Breast epithelium (tissue), 4 donors: ENCODE measurements at places on chromosomes 7 and 10. TPM values are rescaled to one million over a fixed set of nuclear protein-coding genes. Genes with fewer than 3 reads are reported as not detected.

Gene FOXI2
- total RNA-seq, result 0.16 TPM

Gene WNT2
- total RNA-seq, result 1.5 TPM

GRCh38 chr10:77173615-77174461, 463.8 kb downstream of the KCNMA1 start:
- no peaks in the 10 kb centered on the region for H3K4me1 ChIP-seq
- DNase-seq, result peak; percentile 64
- H3K27me3 ChIP-seq, result no peaks in the 10 kb centered on the region
- H3K4me3 ChIP-seq, result no peak overlapping the region
- no peak overlapping the region for H3K27ac ChIP-seq

DNA sequence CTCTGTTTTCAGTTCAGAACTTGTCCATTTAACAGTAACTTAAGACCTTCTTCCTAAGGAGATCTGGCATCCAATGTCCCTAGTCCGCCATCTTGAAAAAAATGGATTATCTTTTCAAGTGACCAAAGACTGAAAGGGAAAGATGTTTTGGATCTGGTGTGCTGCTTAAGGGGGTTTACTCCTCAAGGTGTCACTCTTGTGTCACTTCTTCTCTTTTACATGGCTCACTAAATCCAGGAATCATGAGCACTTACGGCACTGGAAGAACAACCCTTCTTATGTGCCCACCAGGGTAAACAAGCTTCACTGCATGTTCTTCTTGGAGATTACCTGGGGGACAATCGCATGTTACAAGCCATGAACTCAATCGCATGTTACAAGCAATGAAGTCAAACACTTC, 43.7 kb downstream of the ANXA8 start:
- H3K4me1 ChIP-seq, result no peaks in the 10 kb centered on the region
- no peaks in the 10 kb centered on the region for H3K27me3 ChIP-seq
- DNase-seq, result no peak
- H3K36me3 ChIP-seq, result no peaks in the 10 kb centered on the region
- no peak overlapping the region for H3K27ac ChIP-seq

Gene GPR26
- not detected for total RNA-seq

Gene SORCS1
- total RNA-seq, result 2.9 TPM

- H3K4me3 ChIP-seq, result no peak overlapping the region
- H3K27ac ChIP-seq, result no peak overlapping the region
- no peak for DNase-seq
Observed at GRCh38 chr10:75043256-75044131, 68.0 kb upstream of the SAMD8 start.

DNA sequence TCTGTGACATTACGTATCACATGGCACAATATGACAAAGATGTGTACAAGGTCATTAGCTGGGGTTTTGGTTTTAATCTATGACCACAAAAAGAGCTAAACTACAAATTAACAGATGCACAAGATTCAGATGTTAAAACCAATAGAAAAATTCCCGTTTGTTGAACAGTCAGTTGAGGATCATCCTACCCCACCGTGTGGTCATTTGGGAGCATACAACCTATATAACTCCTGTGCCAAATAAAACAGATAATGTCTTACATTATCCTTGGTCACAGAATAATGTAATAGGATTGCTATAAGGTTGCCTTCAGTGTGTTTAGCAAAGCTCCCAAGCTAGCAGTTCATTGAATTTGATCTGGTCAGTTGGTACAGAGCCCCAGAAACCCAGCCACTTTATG, 28.2 kb downstream of the ASNS start:
- no peaks in the 10 kb centered on the region for H3K4me1 ChIP-seq
- H3K36me3 ChIP-seq, result no peaks in the 10 kb centered on the region
- no peak overlapping the region for H3K27ac ChIP-seq
- H3K27me3 ChIP-seq, result no peaks in the 10 kb centered on the region

- no peak for DNase-seq
- H3K36me3 ChIP-seq, result no peaks in the 10 kb centered on the region
- H3K4me1 ChIP-seq, result no peaks in the 10 kb centered on the region
- H3K4me3 ChIP-seq, result no peak overlapping the region
- no peak overlapping the region for H3K27ac ChIP-seq
- no peaks in the 10 kb centered on the region for H3K27me3 ChIP-seq
Observed at GRCh38 chr10:75033399-75034130, 77.9 kb upstream of the SAMD8 start.

DNA sequence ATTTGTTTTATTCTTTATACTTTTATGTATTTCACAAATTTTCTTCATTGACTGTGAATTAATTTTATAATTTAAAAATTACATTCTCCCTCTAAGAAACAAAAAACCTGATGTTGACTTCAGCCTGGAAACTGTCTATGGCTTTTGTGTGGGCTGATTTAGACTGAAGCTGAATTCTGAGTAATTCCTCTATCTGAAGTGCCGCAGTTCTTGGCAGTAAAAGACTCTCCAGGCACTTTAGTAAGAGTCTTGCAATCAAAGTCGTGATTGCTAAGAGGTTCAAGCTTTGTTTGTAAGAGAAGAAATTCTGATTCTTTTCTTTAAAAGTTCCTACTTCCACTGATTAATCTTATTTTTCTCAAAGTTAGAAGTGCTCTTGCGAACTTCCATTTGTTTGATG, 3.4 kb upstream of the CEP41 start:
- DNase-seq, result no peak
- H3K4me3 ChIP-seq, result no peak overlapping the region
- peak overlapping the region; percentile 70 for H3K27ac ChIP-seq

Gene EIF5AL1
- total RNA-seq, result 0.16 TPM

- no peak overlapping the region for H3K4me3 ChIP-seq
- H3K27ac ChIP-seq, result no peak overlapping the region
- H3K27me3 ChIP-seq, result no peaks in the 10 kb centered on the region
Observed at GRCh38 chr10:60463746-60464145, 74.1 kb upstream of the ANK3 start.
